GM23338 (cell line): ENCODE measurements at places on chromosomes 12 and 14. TPM values are rescaled to one million over a fixed set of nuclear protein-coding genes. Genes with fewer than 3 reads are reported as not detected.

- H3K27me3 ChIP-seq = no peaks in the 10 kb centered on the region
- H3K27ac ChIP-seq = no peak overlapping the region
- H3K36me3 ChIP-seq = no peaks in the 10 kb centered on the region
- H3K4me1 ChIP-seq = no peaks in the 10 kb centered on the region
These were observed 192.1 kb downstream of the CPNE8 start for GRCh38 chr12:38713294-38713693.

DNA sequence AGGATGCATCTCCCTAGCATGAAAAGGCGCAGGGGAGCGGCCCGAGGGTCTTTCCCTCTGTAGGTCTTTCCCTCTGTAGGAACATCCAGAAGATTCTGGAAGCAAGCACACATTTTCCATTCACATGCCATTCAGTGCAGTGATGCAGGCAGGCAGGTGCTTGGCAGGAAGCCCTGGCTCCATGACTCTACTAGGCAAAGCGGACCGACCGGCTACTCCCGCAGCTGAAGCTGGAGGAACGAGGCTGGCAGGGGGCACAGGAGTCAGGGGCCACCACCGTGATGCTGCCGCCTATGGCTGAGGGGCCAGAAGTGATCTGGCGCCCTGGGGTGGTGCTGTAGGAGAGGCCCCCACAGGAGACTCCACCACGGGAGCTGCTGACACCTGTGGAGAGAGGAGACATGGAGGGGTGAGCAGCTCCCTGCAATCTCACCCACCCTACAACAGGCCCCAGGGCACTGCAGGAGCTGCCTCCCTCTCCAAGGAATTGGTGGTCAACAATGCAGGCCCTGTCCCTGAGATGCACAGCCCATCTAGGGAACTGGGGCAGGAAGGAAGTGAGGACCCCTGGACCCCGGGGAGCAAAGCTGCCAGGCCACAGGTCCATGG is 6.5 kb downstream of the KRT85 start:
- no peaks in the 10 kb centered on the region for H3K27me3 ChIP-seq
- no peaks in the 10 kb centered on the region for H3K36me3 ChIP-seq
- H3K4me3 ChIP-seq = no peak overlapping the region
- H3K27ac ChIP-seq = no peak overlapping the region

DNA sequence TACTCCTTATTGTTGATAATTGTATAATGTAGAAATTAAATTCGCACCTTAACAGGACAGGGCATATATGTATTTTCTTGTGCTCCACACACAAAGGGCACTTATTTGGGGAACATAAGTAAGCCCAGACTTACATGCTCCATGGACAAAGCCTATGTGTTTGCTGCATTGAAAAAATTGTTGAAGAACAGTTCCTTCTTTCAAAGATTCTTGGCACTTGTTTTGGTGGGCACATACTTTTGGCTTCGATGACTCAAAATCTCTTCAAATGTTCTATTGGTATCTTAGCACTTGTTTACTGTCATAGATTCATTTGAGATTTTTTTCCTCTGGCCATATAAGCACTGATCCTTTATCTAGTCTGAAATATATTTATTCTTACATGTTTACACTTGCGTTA is 1.4 kb upstream of the MAP4K5 start:
- no peaks in the 10 kb centered on the region for H3K27me3 ChIP-seq
- H3K27ac ChIP-seq = no peak overlapping the region
- H3K4me1 ChIP-seq = peaks cover 19% of the 10 kb centered on the region
- no peak overlapping the region for H3K4me3 ChIP-seq
- no peaks in the 10 kb centered on the region for H3K36me3 ChIP-seq

DNA sequence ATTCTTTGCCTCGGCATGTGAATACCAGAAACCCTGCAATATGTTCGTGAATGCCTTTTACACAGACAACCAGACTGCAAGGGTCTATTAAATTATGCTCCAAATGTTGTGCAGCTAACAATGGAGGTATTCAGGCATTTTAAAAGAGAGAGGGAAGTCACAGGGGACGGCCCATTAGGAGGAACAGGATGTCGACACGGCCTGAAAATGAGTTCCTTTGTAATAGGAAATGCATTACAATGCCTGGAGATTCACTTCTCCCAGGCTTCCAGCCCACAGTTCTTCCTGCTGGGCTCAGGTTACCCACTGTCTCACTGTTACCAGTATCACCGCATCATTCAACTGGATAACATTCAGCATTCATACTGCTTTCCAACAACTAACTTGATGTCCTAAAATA is 2.5 kb downstream of the DUSP6 start:
- peaks cover 20% of the 10 kb centered on the region for H3K36me3 ChIP-seq
- H3K4me3 ChIP-seq = peak overlapping the region; percentile 59
- peaks cover 47% of the 10 kb centered on the region for H3K4me1 ChIP-seq
- H3K27me3 ChIP-seq = peaks cover 24% of the 10 kb centered on the region

DNA sequence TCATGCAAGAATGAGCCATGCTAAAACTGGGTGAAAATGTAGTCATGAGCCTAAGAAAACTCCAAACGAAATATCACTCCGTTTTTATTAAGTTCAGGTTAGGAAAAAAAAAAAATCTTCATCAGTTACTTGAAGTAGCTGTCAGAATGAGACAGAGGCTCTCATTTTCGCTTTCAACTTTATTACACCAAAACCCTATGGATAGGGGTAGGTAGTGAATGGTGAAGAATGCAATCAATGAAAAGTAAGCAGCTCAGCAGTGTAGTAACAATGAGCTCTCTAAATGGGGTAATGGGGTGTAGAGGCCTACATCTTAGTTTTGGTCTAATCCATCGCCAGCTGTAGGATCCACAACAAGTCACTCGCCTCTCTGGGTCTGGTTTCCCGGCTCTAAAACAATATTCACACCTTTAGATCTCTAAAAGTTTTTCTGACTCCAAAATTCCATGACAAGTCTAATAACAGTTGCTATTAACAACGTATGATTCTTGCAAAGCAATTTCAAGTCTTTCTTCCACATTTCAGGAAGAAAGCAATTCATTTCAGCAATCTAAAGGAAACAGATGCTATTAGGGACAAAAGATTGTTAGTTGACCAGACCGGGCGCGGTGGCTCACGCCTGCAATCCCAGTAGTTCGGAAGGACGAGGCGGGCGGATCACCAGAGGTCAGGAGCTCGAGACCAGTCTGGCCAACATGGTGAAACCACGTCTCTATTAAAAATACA is 1.7 kb downstream of the BTBD7 start:
- peaks cover 2% of the 10 kb centered on the region; the same call in 1 of the 2 replicates for H3K36me3 ChIP-seq
- peak overlapping the region; percentile 87 for H3K4me3 ChIP-seq
- no peak for DNase-seq
- peaks cover 28% of the 10 kb centered on the region; the same call in 1 of the 2 replicates for H3K4me1 ChIP-seq
- no peaks in the 10 kb centered on the region for H3K27me3 ChIP-seq

DNA sequence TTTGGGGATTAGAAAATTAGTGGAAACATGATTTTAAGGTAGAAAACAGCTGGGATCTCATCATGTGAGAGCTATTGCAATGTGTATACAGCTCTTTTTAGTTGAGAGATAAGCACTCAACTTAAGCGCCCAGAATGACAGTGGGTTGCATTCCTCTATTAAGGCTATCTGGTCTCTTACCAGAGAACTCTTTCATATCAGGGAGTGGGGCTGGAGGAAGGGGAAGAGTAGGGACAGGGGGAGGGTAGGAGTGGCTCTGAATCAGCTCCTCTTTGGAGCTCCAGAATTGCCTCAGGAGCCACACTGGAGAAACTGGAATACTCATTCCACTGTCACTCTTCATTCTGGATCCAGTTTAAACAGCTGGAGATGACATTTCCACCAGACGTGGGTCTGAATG is 9.2 kb upstream of the PLEKHG3 start:
- H3K4me1 ChIP-seq = peaks cover 34% of the 10 kb centered on the region
- H3K27me3 ChIP-seq = no peaks in the 10 kb centered on the region
- H3K27ac ChIP-seq = no peak overlapping the region
- H3K4me3 ChIP-seq = no peak overlapping the region
- no peaks in the 10 kb centered on the region for H3K36me3 ChIP-seq

DNA sequence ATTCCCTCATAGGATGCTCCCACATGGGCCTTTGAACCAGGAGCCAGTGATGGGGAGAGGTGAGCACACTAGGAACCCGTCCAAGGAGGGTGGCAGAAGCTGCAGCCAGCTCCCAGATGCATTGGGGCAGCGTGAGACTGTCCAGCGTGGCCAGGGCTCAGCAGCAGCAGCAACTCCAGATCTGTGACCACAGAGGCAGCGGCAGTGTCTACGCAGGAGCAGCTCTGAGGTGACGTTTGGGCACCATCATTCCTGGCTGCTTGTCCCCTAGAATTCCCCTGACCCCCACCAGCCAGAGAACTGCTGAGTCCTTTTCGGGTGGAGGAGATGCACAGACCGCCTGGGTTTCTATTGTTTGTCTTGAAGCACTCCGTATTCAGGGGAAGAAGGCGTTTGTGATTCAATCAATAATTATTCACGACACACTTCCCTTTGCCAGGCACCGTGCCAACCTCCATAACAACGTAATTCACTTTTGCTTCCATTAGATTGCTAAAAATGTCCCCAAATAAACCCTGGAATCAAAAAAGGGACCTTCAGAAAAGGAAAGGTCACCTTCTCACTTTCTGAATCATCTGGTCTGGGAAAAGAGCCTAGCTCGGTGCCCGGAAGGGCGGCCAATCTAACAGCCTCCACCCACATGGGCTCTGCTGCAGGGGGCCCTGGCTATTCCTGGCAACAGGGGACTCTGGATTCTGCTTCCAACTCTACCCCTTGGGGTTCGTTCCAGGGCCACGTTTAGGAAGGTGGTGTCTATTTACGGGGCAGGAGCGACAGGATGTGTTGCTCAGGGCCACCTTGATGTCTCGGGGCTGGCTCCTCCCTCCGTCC is 11.4 kb upstream of the BDKRB2 start:
- no peaks in the 10 kb centered on the region for H3K36me3 ChIP-seq
- no peak overlapping the region for H3K4me3 ChIP-seq
- no peaks in the 10 kb centered on the region for H3K27me3 ChIP-seq
- no peak for DNase-seq
- no peak overlapping the region for H3K27ac ChIP-seq

DNA sequence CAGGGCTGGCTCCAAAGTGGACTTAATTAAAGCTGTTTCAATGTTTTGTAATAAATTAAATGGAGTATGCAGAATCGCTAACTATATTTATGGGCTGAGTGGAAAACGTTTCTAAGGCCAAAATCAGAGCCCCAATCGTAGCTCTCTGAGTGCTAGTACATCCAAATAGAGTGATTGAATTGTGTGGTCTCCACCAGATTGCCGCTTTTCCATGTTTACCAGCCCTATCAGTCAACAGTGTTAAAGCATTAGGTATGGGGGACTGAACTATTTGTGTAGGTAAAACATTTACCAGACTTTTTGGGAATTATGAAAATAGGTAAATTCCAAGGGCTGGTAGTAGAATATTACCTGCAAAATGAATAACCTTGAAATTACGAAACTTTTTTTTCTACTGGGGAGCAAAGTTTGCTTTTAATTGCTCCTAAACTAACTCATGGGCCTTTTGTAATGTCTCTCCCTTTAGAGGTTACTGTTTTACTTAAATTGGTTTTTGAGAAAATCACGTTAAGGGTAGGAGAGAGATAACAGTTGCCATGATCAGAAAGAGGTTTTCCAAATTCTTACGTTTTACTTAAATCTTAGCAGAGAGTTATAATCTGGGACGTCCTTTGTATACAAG is 28.0 kb upstream of the METAP2 start:
- peaks cover 7% of the 10 kb centered on the region; the same call in 1 of the 2 replicates for H3K27me3 ChIP-seq
- DNase-seq = no peak
- peak overlapping the region; percentile 48 for H3K4me3 ChIP-seq
- H3K4me1 ChIP-seq = peaks cover 10% of the 10 kb centered on the region
- no peaks in the 10 kb centered on the region for H3K36me3 ChIP-seq
- H3K27ac ChIP-seq = no peak overlapping the region

DNA sequence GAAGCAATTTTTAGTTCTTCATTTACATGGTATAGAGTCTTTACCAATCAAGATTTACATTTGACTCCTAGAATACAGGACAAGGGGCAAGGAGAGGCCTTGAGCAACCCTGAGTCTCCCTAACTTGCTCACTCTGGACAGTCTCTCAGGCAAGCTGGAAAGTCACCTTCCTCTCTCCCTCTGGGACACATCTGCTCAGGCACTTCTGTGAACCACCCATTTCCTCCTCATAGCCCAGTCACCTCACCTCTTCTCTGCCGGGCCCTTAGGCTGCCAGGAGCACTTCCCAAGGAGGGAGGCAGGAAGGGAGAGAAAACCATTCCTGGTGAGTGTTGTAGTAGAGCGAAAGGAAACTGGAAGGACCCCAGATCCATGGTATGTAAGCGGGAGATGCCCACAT is 202.8 kb downstream of the TTC7B start:
- peaks cover 16% of the 10 kb centered on the region for H3K4me1 ChIP-seq
- no peaks in the 10 kb centered on the region for H3K27me3 ChIP-seq
- H3K36me3 ChIP-seq = no peaks in the 10 kb centered on the region
- no peak overlapping the region for H3K27ac ChIP-seq
- H3K4me3 ChIP-seq = no peak overlapping the region

PLEKHD1 gene
- 0.28 and 0.35 TPM in 2 replicates for total RNA-seq

ENDOU gene
- total RNA-seq = not detected in 2 replicates

ACRBP gene
- total RNA-seq = 2.2 TPM in 1 of 2 replicates, not detected in the other

PTPRB gene
- total RNA-seq = 1.3 and 1.7 TPM in 2 replicates
